ENCODE measurements at places on chromosomes 7 and 10. TPM values are rescaled to one million over a fixed set of nuclear protein-coding genes. Genes with fewer than 3 reads are reported as not detected.

GRCh38 chr10:105770524-105771212 is 1129.6 kb downstream of the SORCS3 start:
- no peak for DNase-seq

- DNase-seq, result no peak
These were observed 42.1 kb downstream of the NEURL1 start for GRCh38 chr10:103535595-103535994.

GRCh38 chr7:52410032-52410431 is 625.4 kb upstream of the POM121L12 start:
- no peak for DNase-seq

GRCh38 chr10:132457328-132458070 is 60.5 kb downstream of the PWWP2B start:
- DNase-seq, result no peak

- DNase-seq, result no peak
These were observed 178.2 kb upstream of the ITGB1 start for GRCh38 chr10:33136271-33136670.

AP3M1 gene
- 53.3 TPM for total RNA-seq

- no peak for DNase-seq
These were observed 40.4 kb upstream of the AGMO start for GRCh38 chr7:15602236-15602635.

NKX1-2 gene
- not detected for total RNA-seq

GRCh38 chr10:75654772-75655171 is 223.3 kb downstream of the LRMDA start:
- DNase-seq, result no peak

DNA sequence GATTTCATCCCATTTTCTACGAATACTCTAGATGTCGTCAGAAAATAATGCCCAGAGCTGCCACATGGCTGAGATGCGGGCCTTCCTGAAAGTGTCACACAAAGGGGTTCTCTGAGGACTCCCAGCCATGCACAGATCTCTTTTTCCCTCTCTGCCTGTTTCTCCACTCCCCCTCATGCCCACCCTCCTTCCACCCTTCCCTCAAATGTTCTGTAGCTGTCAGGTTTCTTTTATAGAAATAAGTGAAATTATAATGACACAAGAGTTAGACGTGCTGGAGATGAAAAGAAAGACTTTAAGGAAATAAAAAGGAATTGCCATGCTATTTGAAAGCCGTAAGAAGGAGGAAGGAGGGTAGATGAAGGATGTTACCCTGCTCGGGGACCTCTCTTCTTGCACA is 819.3 kb upstream of the CELF2 start:
- no peak for DNase-seq

DNA sequence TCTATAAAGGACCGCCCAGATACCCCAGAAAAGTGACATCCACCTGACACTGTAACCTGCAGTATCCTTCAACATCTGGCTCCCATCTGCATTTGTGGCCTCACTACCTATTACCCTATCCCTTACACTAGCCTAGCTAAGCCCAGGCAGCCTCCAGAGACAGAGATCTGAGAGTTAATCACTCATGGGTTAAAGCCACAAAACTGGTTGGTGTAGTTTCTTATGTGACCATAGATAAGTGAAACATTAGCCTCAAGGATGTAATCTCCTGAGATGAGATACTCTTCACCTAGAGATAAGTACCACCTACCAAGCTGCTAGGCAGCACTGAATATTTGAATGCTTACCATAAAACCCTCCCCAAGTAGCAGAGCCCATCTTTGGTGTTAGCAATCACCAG is 35.4 kb downstream of the CTTNBP2 start:
- no peak for DNase-seq
